ENCODE measurements at places on chromosomes 12 and 14. TPM values are rescaled to one million over a fixed set of nuclear protein-coding genes. Genes with fewer than 3 reads are reported as not detected.

- no peak overlapping the region for H3K4me3 ChIP-seq
- no peak overlapping the region for H3K27ac ChIP-seq
- H3K27me3 ChIP-seq = peaks cover 48% of the 10 kb centered on the region
- peak; percentile 53 for DNase-seq
Observed at GRCh38 chr14:20652996-20653975, 11.8 kb upstream of the OR6S1 start.

DNA sequence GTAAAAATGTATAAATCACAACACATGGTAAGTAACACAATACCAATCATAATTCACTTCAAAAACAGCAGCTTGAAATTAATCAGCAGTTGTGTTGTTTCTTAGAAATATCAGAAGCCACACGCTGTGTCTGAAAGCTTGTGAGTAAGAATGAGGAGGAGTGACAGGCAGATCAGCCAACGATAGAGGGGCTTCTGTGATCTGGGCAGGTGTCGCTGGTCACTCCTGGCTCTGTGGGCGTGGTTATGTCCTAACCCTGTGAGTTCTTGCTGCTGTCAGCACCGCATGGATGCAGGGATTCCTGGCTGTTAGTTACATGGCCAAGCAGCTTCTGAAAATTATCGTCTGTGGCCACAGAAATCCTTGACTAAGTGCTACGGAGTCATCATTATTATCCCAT, 123.4 kb downstream of the SLC25A47 start:
- no peaks in the 10 kb centered on the region for H3K27me3 ChIP-seq
- DNase-seq = peak; percentile 52
- no peak overlapping the region for H3K27ac ChIP-seq
- H3K36me3 ChIP-seq = no peaks in the 10 kb centered on the region

The ZC2HC1C gene
- total RNA-seq = 0.99 TPM

DNA sequence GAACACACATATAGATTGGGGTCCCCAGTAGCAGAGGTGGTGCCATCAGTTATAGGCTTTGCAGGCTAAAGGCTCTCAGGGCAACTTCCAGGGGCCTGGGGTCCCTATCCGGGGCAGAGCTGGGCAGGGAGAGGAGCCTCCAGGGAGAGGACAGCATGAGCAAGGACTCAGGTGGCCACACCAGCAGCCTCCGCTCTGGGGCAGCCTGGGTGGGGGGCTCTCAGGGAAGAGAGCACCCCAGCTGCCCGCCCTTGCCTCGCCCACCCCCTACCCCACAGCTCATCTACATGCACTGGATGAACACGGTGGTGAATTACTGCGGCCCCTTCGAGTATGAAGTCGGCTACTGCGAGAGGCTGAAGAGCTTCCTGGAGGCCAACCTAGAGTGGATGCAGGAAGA, 14.0 kb downstream of the PLBD2 start:
- H3K27me3 ChIP-seq = no peaks in the 10 kb centered on the region
- peaks cover 20% of the 10 kb centered on the region for H3K36me3 ChIP-seq
- H3K27ac ChIP-seq = no peak overlapping the region

- no peak overlapping the region for H3K27ac ChIP-seq
- no peaks in the 10 kb centered on the region for H3K36me3 ChIP-seq
- H3K27me3 ChIP-seq = no peaks in the 10 kb centered on the region
- no peak for DNase-seq
- no peak overlapping the region for H3K4me3 ChIP-seq
Observed at GRCh38 chr12:12319451-12320183, 30.4 kb downstream of the MANSC1 start.

DNA sequence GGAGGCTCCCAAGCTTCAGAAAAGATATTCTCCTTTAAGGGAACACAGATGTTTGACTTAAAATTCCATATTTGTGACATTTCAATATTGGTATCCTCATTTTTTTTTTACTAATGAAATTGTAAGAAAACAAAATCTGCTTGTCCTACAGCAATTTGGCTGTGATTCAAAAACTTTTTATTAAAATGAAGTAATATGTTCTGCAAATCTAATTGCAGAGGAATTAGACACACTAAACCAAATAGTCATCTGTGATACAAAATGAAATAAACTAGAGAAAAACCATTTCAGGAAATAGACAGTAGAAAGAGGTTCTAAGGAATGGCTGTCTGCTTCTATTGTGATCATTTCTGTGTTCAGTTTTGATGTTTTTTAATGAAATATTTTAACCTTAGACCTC, 50.1 kb upstream of the HIF1A start:
- no peaks in the 10 kb centered on the region for H3K27me3 ChIP-seq
- DNase-seq = no peak
- peaks cover 5% of the 10 kb centered on the region for H3K4me1 ChIP-seq
- no peak overlapping the region for H3K4me3 ChIP-seq

The EXOC3L4 gene
- not detected for total RNA-seq

GRCh38 chr12:130474599-130475269, 137.0 kb downstream of the PIWIL1 start:
- no peak overlapping the region for H3K27ac ChIP-seq
- no peak for DNase-seq
- no peak overlapping the region for H3K4me3 ChIP-seq
- no peaks in the 10 kb centered on the region for H3K36me3 ChIP-seq
- H3K4me1 ChIP-seq = no peaks in the 10 kb centered on the region

DNA sequence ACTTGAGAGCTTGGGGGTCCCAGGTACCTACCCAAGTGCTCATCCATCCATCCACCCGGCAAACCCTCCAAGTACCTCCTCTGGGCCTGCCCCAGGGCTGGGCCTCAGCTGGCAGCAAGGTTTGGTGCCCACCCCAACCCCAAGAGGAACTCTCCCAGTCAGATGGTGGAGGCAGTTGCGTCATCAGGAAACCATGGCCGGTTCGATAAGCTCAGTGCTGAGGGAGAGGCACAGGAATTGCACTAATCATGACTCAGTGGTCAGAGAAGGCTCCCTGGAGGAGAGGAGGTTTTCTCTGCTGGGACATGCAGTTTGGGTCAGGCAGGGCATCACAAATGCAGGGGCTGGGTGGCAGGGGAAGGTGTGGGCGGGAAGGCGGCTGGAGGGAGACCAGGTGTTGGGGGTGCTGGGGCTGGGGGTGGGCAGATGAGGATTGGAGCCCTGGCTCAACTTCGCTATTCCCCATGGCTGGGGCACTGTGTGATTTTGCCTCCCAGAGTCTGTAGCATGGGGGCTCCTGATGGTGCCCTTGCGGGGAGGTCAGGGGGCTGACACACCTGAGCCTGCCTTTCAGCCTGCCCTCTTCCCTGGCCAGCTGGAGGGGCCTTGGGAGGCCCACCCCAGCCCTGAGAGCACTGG, 32.2 kb downstream of the SH2B3 start:
- H3K27me3 ChIP-seq = no peaks in the 10 kb centered on the region
- peak overlapping the region; percentile 95 for H3K27ac ChIP-seq
- peaks cover 60% of the 10 kb centered on the region for H3K4me1 ChIP-seq
- DNase-seq = no peak
- no peak overlapping the region for H3K4me3 ChIP-seq

The TMEM229B gene
- 12.3 TPM for total RNA-seq

DNA sequence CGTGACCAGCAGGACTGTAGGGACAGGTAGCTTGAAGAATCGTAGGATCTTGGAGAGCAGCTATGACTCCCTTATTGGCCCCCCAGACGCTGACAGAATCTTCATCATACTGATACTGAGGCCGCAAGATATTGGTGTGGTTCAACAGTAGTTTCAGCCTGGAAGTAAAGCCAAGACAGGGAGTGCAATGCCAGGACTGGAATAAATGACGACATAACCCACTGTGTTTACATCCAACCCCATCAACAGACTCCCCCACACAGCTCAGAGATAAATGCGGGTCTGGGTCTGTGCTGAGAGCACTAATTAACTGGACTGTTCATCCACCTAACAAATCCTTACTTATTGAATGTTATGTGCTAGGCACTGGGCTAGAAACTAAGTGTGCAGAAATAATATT, 16.6 kb downstream of the NOXRED1 start:
- no peak for DNase-seq
- H3K4me3 ChIP-seq = no peak overlapping the region
- H3K27ac ChIP-seq = no peak overlapping the region
- H3K36me3 ChIP-seq = no peaks in the 10 kb centered on the region
- H3K4me1 ChIP-seq = no peaks in the 10 kb centered on the region

DNA sequence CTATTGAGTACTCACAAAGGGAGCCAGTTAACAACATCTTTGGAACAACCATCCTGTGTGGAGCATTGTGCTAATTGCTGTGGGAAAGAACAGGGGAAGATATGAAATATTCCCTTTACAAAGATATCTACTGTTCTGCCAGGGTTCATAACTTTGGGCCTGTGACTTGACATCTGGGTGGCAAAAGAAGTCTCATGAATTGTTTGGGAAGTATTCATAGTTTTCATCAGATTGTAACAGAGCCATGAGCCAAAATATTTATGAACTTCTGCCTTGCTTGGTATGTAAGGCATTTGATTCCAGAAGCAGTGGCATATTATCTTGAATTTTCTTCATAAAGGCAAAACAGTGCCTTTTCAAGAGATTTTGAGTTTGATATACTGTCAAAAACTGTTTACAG, 816.2 kb downstream of the DIO2 start:
- H3K4me1 ChIP-seq = no peaks in the 10 kb centered on the region
- H3K27ac ChIP-seq = no peak overlapping the region

DNA sequence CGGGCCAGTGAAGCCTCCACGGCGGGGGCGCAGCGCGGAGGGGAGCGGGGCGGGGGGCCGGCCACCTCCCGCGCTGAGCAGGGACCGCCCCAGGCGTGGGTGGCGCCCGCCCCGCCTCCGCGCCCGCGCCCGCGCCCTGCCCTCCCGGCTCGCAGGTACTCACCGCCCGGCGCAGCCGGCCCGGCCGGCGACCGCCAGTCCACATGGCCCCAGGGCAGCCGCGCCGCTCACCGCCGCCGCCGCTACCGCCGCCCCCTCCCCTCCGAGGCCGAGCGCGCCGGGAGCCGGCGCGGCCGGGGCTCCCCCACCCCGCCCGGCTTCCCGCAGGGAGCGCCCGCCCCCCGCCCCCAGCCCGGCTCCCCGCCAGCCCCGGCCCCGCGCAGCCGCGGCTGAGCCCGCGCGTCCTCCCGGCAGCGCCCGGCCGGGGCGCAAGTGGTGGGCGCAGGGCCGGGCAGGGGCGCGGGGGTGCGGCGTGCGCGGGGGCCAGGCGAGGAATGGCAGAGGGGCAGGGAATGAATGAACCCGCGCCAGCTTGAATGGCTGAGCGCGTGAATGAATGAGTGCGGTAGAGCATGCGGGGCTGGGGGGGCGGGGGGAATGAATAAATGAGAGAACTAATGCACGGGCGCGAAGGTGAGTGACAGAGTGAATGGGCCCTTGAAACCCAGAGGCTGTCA, at the start of gene BEGAIN:
BEGAIN (minus strand) TSS at position 332 of the 677 bp plus-strand sequence; CDS start at position 205, 127 bp downstream.
- peaks cover 3% of the 10 kb centered on the region for H3K27me3 ChIP-seq
- H3K36me3 ChIP-seq = no peaks in the 10 kb centered on the region
- no peak within 1 kb of the TSS for H3K27ac ChIP-seq
- no peak within 1 kb of the TSS for H3K4me3 ChIP-seq

The NGB gene
- total RNA-seq = not detected

- H3K27ac ChIP-seq = no peak overlapping the region
- no peak overlapping the region for H3K4me3 ChIP-seq
- peaks cover 5% of the 10 kb centered on the region for H3K4me1 ChIP-seq
- H3K36me3 ChIP-seq = no peaks in the 10 kb centered on the region
Observed at GRCh38 chr12:107776171-107776570, 1.7 kb downstream of the ASCL4 start.

The TEX52 gene
- not detected for total RNA-seq

GRCh38 chr14:51328772-51329353, 88.8 kb downstream of the TMX1 start:
- no peaks in the 10 kb centered on the region for H3K36me3 ChIP-seq
- H3K4me3 ChIP-seq = no peak overlapping the region
- no peaks in the 10 kb centered on the region for H3K27me3 ChIP-seq
- no peak for DNase-seq
- no peaks in the 10 kb centered on the region for H3K4me1 ChIP-seq

DNA sequence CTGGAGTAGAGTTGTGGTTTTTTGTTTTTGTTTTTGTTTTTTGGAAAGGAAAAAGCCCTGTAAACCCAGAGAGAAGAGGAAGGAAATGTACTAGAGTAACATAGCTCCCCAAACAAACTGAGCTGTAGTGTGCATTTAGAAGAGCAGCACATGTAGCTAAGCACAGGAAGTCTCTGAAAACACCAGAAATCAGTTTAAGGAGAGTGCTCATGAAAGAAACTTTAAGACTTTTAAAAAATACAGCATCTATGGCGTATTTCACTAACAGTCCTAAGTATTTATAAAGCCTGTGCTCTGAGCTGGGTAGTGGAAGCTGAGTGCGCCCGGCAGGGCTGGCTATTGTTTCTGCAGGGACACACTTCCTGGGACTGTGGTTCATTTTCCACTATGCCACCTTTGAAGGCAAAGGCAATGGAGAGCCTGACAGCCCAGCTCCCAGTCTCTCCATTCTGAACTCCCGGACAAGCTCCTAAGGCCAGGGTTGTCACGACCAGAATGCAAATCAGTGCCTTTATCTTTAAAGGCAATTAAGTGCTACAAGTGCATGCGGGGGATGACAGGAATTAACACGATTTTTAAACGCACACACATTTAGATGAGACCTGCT, 45.4 kb downstream of the NIN start:
- H3K4me1 ChIP-seq = peaks cover 45% of the 10 kb centered on the region
- peak overlapping the region; percentile 42 for H3K4me3 ChIP-seq
- H3K36me3 ChIP-seq = peaks cover 16% of the 10 kb centered on the region
- peak overlapping the region; percentile 58 for H3K27ac ChIP-seq

- H3K36me3 ChIP-seq = no peaks in the 10 kb centered on the region
- no peak overlapping the region for H3K27ac ChIP-seq
- no peaks in the 10 kb centered on the region for H3K4me1 ChIP-seq
- no peaks in the 10 kb centered on the region for H3K27me3 ChIP-seq
Observed at GRCh38 chr14:71237556-71237955, 330.3 kb downstream of the PCNX1 start.

The LHX5 gene
- total RNA-seq = not detected

DNA sequence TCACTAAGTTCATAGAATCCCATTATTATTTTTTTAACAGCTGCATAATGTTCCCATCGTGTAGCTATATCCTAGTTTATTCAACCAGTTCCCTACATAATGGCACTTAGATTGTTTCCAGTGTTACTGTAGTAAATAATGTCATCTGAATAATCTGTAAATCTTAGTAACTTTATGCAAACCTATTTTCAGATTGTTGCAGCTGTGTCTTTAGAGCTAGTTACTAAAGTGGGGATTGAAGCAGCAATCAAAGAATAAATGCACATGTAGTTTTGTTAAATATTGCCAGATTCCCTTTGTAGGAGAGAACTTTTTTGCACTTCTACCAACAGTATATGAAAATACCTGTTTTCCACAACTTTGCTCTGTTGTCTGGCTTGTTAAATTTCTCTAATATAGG, 13.1 kb downstream of the ARID2 start:
- H3K36me3 ChIP-seq = peaks cover 18% of the 10 kb centered on the region
- no peak overlapping the region for H3K4me3 ChIP-seq
- no peaks in the 10 kb centered on the region for H3K27me3 ChIP-seq
- no peak for DNase-seq
- H3K27ac ChIP-seq = no peak overlapping the region
